ENCODE measurements at places on chromosomes 3 and 15.

GRCh38 chr3:187746442-187747281 is 1.4 kb upstream of the BCL6 start:
- no peak for DNase-seq

DNA sequence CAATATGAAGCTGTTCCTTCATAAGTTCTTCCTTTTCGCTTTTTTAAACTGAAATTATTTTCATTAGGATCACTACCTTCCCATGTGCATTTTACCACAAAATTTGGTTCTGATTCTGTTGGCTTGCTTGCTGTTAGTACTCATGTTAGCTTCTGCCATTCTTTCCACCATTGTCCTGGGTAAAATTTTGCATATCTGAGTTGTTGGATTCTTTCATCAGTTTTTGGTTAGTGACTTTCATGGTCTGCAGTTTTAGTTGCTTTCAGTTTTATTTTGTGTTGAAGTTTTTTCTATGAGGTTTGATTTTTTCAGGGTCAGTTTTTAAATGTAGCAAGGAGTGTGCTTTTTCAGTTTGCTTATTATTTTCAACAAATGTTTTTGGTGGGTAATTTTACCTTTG is 71.9 kb downstream of the SMAD3 start:
- DNase-seq = no peak

DNA sequence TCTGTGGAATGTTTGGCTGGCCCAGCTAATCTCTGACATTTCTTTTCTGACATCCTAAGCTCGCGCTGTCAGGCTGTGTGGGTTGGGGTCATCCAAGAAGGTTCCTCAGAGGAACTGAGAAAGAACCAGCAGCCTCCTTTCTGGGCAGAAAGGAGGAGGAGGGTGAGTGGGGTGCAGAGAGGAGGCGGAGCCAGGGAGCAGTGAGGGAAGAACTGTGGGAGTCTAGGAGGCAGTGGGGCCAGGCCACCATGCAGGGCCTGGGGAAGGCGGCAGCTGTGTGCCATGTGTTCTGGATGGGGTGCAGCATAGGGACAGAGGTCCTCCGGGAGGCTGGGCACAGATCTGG is 5.3 kb downstream of the SEMA7A start:
- DNase-seq = no peak

- no peak for DNase-seq
Measured at GRCh38 chr3:33111581-33111980, 2.2 kb upstream of the CRTAP start.

DNA sequence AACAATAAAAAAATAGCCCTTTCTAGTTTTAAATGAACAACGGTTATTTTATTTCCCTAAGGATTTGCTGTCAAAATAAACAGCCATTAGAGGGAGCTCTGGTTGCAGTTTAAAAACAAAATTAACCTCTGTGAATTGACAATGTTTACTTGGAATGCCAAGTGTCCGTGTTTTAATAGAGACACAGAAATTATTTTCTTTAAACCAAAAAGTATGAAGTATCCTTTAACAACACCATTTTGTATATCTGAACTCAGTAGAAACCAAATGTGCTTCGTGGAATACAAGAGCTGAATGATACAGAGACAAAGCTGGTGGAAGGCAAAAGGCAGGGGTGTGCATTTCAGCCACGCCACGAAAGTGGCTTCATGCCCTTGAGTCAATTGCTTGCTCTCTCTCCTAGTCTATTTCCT is 74.4 kb downstream of the MOBP start:
- DNase-seq = no peak

DNA sequence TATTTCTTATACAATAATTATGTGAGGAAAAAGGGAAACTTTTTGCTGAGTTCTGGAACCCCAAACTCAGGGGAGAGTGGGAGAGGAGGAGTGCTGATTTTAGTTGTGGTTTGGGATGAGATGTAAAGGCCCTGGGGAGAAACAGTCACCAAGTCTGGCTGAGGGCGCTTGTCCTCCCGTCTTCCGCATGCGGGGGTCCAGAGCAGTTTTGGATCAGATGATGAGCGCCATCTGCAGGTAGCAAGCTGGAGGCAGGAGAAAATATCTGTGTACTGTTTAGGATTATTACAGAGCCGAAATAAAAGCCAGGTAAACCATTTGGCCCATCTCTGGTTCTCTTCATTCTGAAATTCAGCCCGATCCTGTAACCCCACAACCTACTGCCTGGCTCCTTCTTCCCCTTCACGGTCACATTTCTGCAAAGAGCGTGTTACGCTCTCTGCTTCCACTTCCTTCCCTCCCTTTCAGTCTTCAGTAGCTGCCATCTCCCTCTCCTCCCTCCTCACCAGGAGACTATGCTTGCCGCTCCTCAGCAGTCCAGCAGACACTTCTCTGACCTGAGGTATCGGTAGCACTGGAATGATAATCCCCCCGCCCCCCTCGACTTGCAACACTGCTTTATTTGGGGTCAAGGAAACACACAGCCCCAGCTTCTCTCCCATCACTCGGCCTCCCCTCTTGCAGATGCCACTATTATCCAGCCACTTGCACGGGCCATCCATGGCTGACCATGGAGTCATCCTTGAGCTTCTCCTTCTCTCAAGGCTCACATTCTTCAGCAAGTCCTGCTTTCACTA is 1.4 kb upstream of the PARP14 start:
- peak; percentile 74 for DNase-seq

GRCh38 chr15:78366342-78366741 is 26.2 kb downstream of the CRABP1 start:
- DNase-seq = no peak

DNA sequence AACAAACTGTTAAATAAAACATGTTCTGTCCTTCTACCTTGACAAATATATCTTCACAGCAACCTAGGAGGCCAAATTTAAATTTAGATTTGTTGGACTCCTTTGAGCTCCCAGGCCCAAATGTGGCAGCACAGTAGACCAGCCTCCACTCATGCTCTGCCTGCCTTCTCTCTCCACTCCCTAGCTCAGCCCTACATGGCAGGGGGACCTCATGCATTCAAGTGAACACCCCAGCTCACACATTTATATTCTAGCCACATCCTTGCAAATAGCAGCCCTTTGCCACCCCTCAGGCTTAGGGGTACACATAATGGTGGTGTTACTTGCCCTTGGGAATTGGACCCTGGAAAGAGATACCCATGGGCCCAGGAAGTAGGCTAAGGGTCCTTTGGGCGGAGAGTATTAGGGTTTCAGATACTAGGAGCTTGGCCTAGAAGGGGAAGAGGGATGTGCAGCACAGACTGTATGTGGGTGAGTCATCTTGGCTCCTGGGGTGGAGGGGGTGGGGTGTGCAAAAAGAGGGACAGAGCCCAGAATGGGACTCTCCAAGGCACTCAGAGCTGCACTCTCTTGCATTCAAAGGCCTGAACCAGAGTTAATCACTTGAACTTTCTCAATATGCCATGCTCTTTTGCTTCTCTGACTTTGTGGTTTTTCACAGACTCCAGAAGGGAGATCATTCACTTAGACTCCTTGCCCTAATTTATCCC is 268.4 kb upstream of the ROPN1 start:
- DNase-seq = no peak
